ENCODE measurements at places on chromosomes 16 and 17. TPM values are rescaled to one million over a fixed set of nuclear protein-coding genes. Genes with fewer than 3 reads are reported as not detected.

The GALK1 gene
- polyA plus RNA-seq = 32.6 TPM

The ATF7IP2 gene
- 73.8 TPM for polyA plus RNA-seq

The UQCRC2 gene
- 146 TPM for polyA plus RNA-seq

The LDHD gene
- 1.6 TPM for polyA plus RNA-seq

The TBC1D3H gene
- polyA plus RNA-seq = 11.9 TPM

The FBXO39 gene
- 1.0 TPM for polyA plus RNA-seq
